ENCODE measurements at places on chromosomes 4 and X.
A peak's percentile ranks its signal among the peaks of the same experiment; 100 is the strongest.

GRCh38 chr4:25310066-25310802 lies 2.3 kb upstream of the ZCCHC4 start:
- DNase-seq: no peak

DNA sequence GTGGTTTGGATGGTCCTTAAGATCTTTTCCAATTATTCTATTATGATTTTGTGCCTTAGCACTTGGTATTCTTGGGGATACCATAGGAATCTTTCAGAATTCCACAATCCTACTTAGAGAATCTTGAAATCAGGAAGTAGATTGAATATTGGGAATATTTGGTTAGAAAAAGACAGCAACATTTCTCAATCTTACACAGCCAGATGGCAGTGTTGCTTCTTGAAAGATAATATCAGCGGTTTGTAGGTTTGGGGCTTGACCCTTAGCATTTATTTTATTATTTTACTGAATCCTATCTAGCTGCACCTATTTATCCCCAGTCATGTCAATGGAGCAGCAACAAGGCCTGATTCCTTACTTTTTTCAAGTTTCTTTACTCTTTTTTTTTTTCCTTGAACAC lies 28.6 kb downstream of the MAGEB1 start:
- no peak for DNase-seq

DNA sequence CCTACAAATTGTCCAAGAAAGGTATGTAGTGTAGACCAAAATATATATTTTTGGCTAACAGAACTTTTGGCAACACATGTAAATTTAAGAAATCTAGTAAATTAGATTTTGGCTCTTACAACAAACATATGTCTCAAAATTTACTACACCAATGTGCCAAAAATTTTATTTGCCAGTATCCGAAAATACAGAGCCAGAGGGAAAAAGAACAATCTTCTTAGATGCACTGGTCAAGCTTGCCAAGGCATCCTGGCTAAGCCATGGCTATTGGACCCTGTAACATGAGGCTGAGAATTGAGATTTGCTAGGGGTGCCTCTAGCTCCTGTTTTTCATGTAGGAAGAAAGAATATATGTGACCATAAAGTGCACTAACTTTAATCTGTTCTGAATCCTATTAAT lies 91.8 kb downstream of the GABRG1 start:
- no peak for DNase-seq

- no peak for DNase-seq
These were observed 56.5 kb downstream of the BMPR1B start for GRCh38 chr4:94814237-94814636.

- no peak for DNase-seq
These were observed 58.4 kb upstream of the CCDC149 start for GRCh38 chr4:24971192-24971591.

DNA sequence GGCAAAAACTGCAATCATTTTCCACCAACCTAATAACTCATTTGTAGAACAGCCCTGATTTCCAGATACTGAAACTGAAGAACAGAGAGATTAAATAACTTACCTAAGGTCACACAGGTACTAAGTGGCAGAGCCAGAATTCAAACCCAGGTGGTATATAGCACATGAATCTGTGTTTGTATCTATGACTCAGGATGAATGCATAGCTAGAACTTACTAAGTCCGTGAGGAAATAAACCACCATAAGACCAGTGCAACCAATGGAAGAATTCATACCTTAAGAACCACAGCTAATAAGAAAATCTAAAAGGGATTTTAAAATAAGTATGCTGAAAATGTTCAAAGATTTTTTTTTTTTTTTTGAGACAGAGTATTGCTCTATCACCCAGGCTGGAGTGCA lies 1.5 kb upstream of the PLAC1 start:
- no peak for DNase-seq

DNA sequence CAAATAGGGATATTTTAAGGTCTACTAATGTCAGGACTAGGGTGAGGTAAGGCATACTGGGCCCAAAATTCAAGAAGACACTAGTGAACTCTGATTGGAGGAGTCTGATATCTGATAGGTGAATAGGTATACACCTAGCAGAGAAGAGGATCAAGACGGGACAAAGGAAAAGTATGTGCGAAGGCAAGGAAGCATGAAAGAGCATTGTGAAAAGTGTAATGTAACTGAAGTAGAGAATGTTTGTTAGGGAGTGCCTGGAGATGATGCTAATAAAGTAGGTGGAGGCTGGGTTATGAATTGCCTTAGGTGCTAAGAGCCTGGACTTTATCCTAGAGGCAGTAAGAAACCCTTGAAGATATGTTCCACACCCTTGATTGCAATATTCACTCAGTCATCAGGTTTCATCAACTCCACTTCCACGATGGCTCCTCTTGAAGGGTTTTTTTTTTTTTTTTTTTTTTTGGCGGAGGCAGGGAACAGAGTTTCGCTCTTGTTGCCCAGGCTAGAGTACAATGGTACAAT lies 49.9 kb upstream of the XIAP start:
- DNase-seq: no peak

GRCh38 chr4:70505151-70505748 lies 13.1 kb upstream of the AMTN start:
- DNase-seq: peak; percentile 50

DNA sequence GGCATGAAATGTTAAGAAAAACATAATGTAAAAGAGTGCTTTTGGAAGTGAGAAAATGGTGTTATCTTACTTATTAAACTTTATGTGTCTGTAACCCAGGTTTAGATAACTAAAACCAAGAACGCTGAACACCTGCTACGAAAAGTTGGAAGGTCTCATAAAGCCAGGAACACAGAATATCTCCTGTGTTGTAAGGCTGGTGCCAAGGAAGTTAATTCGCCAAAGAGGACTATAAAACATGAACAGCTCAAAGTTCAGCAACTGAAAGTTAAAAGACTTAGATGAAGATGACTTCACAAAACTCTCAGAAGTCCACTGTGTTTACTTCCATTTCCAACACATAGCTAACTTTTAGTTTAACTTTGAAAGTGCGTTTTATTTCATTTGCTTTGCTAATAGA lies 54.3 kb downstream of the GPRIN3 start:
- no peak for DNase-seq

DNA sequence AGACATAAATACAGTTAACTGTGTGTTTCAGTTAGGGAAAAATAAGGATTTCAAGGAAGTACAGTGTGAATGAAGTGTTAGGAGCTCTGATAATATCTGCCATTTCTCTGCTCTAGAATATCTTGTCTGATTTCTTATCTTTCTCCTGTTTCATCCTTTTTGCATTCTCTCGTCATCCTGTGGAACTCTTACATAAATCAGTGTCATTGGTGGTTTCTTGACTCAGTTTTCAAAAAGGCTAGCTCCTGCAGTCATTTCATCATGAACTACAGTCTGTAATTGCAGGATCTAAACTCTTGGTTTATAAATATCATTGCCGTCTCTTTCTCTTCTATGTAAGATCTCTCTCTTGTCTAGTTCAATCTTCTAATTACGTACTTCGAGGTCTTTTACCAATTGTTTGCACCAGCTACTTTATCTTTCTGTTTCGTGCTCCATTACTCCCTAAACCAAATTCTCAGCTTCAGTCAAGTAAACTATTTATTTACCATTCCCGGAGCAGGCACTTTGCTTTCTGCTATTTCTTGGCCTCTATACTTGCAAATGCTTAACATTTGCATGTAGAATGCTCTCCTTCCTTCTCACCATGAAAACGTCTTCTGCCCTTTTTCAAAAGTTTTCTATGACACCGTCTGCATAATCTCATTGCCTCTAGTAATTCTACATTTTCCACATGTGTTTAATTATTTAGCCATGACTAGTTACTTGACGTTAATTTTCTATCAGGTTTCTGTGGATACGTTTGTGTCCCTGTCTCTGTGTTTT lies 294.0 kb downstream of the TENM3 start:
- no peak for DNase-seq

DNA sequence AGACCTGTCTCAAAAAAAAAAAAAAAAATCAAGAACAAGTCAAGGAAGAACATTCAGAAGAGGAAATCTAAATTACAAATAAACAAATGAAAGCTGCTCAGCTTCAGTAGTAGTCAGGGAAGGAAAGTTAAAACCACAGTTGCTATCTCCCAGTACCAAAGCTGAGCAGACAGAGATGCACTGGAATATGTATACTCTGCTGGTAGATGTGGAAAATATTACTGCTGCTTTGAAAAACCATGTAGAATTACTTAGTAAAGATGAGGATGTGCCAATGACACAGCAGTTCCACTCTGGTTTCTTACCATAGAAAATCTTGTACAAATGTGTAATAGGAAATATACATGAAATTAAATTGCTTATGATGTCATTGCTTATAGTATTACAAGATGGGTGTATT lies 25.1 kb upstream of the PRKX start:
- no peak for DNase-seq

Measured in CD4-positive, alpha-beta T cell treated with Interleukin-6 for 4 hours (primary cell).